ENCODE measurements at places on chromosomes 11 and 22. TPM values are rescaled to one million over a fixed set of nuclear protein-coding genes. Genes with fewer than 3 reads are reported as not detected.
A peak's percentile ranks its signal among the peaks of the same experiment; 100 is the strongest.

GRCh38 chr11:68214173-68215086 lies 1.3 kb upstream of the KMT5B start:
- H3K4me1 ChIP-seq = peaks cover 8% of the 10 kb centered on the region
- DNase-seq = no peak
- no peaks in the 10 kb centered on the region for H3K36me3 ChIP-seq
- peak overlapping the region; percentile 75 for H3K27ac ChIP-seq
- peak overlapping the region; percentile 63 for H3K4me3 ChIP-seq

- H3K4me1 ChIP-seq = no peaks in the 10 kb centered on the region
- DNase-seq = no peak
- H3K27me3 ChIP-seq = 0 out of 2 replicates have a peak, but pooled peaks cover 5% of the 10 kb centered on the region
- H3K36me3 ChIP-seq = no peaks in the 10 kb centered on the region
- H3K27ac ChIP-seq = no peak overlapping the region
These were observed 5.1 kb upstream of the IGSF9B start for GRCh38 chr11:133961890-133962289.

DNA sequence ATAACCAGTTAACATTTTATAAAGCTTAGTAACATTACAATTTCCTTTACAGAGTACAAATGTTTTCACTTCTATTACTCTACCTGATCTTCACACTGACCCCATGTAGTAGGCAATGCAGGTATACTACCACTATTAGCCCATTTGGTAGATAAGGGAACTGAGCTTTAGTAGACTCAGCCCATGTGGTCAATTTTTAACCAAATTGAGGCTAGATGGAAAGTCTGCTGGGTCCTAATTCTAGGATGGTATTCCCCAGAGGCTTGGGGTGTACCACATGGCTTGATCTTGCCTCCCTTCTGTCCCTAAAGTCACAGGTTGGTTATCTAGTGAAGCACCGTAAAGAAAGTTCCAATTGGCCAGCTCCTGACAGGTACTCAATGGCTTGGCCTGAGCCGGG lies 48.2 kb downstream of the NRXN2 start:
- no peak overlapping the region for H3K27ac ChIP-seq
- no peak for DNase-seq
- H3K4me3 ChIP-seq = no peak overlapping the region
- peaks cover 8% of the 10 kb centered on the region for H3K4me1 ChIP-seq
- H3K27me3 ChIP-seq = peaks cover 12% of the 10 kb centered on the region

- no peaks in the 10 kb centered on the region for H3K27me3 ChIP-seq
- no peaks in the 10 kb centered on the region for H3K36me3 ChIP-seq
- H3K4me3 ChIP-seq = no peak overlapping the region
These were observed 579.3 kb downstream of the BUD13 start for GRCh38 chr11:116193321-116194131.

- peaks cover 56% of the 10 kb centered on the region for H3K36me3 ChIP-seq
- no peaks in the 10 kb centered on the region for H3K4me1 ChIP-seq
- no peak for DNase-seq
- H3K4me3 ChIP-seq = no peak overlapping the region
These were observed 80.1 kb downstream of the C2CD3 start for GRCh38 chr11:74090701-74091100.

DNA sequence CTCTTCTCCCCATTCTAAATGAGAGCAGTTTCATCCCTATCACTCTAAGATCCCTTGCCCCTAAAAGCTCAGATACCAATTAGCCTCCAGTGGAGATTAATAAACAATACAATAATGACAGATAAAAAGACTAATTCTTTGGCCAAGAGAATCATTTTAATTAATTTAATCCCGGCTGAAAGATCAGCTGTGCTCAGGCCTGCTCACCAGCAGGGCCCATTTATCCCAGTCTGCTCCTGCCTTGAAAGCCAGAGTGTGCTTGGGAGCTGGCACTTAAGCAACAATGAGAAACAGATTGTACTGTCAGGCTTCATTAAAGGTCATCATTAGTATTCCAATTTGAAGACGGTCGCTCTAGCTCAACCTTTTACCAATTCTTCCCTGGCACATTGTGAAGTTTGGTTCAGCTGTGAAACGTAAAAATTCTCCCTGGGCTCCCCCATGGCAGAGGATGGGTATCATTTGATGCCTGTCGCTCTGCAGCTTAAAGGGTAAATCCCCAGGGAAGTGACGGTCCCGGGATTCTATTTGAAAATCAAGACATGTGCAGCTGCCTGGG lies 36.1 kb upstream of the HTATIP2 start:
- H3K27me3 ChIP-seq = no peaks in the 10 kb centered on the region
- no peaks in the 10 kb centered on the region for H3K36me3 ChIP-seq
- no peak overlapping the region for H3K27ac ChIP-seq
- H3K4me3 ChIP-seq = no peak overlapping the region
- DNase-seq = no peak

DNA sequence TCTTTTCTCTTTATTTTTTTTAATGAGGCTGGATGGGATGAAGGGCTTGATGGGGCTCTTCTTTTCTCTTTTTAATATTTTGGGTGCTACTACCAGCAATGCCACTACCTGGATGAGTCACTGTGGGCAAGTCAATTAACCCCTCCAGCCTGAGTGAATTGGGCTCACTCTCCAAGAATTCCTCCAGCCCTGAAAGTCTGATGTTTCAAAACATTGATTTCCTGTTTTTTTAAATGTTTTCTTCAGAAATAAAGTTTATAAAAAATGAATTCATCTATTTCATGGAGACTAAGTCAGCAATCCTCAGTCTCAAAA lies 812 bp upstream of the OR5A2 start:
- DNase-seq = no peak
- H3K27me3 ChIP-seq = no peaks in the 10 kb centered on the region
- no peaks in the 10 kb centered on the region for H3K4me1 ChIP-seq
- H3K36me3 ChIP-seq = no peaks in the 10 kb centered on the region

GRCh38 chr22:38865201-38866023 lies 6.6 kb downstream of the CBX6 start:
- H3K27ac ChIP-seq = no peak overlapping the region
- peaks cover under 1% of the 10 kb centered on the region for H3K4me1 ChIP-seq
- H3K36me3 ChIP-seq = peaks cover 2% of the 10 kb centered on the region
- H3K27me3 ChIP-seq = no peaks in the 10 kb centered on the region
- no peak overlapping the region for H3K4me3 ChIP-seq

DNA sequence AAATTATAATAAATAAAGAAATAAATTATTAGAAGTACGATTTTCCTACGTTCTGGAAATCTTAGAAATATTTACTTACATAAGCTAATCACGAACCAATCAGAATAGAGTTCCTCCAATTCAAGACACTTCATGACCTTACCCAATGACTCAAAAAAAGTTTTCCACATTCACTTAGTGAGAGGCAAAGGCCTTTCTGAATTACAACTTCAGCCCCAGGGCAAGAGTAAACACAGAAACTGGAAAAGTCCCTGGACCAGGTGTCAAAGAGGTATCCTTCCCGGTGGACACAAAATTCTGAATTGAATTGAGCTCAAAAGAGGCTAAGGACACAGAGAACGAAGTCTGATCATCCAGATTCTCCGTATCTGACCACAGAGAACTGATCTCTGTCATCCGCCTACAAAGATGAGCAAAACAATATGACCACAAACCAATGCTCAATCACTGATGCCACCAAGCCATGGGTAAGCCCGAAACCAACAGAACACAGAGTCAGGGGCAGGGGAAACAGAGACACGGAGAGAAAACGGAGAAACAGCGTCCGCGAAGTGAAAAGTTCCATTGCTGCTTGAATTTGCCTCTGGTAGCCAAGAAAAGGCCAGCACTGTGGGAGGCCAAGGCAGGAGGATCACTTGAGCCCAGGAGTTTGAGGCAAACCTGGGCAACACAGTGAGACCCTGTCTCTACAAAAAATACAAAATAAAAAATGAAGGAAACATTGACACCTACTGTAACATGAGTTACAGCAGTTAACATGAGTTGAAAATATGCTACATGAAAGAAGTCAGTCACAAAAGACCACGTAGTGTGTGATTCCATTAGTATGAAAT lies 6.8 kb downstream of the BID start:
- no peak overlapping the region for H3K4me3 ChIP-seq
- H3K36me3 ChIP-seq = no peaks in the 10 kb centered on the region
- H3K27me3 ChIP-seq = no peaks in the 10 kb centered on the region
- H3K4me1 ChIP-seq = peaks cover 5% of the 10 kb centered on the region
- H3K27ac ChIP-seq = no peak overlapping the region

DNA sequence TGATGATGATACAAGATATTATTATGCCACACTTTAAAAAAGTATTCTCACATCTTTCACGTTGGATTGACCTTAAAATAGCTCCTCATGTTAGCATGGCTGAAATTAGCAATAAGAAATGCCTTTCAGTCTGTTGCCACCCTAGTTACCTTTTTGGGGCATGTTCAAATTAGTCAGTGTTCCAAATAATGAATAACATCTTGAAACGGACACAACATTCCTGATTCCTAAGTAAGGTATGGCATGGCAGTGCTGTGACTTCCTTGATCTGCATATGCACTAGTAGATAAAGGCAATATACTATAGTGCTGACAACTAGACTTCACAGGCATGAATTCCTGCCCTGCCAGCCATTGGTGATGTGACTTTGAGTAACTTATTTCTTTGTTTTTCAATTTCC lies 914.5 kb downstream of the METTL15 start:
- no peak overlapping the region for H3K27ac ChIP-seq
- no peak for DNase-seq
- H3K4me3 ChIP-seq = no peak overlapping the region
- no peaks in the 10 kb centered on the region for H3K36me3 ChIP-seq
- H3K27me3 ChIP-seq = no peaks in the 10 kb centered on the region

GRCh38 chr22:50318698-50319411 lies 8.0 kb downstream of the DENND6B start:
- peak; percentile 9 for DNase-seq
- no peak overlapping the region for H3K27ac ChIP-seq
- H3K4me3 ChIP-seq = no peak overlapping the region
- H3K27me3 ChIP-seq = peaks cover 27% of the 10 kb centered on the region

GRCh38 chr22:42353883-42354727 lies 78.1 kb downstream of the NFAM1 start:
- H3K27me3 ChIP-seq = no peaks in the 10 kb centered on the region
- H3K4me3 ChIP-seq = no peak overlapping the region
- peak; percentile 52 for DNase-seq
- no peaks in the 10 kb centered on the region for H3K4me1 ChIP-seq
- no peak overlapping the region for H3K27ac ChIP-seq
- no peaks in the 10 kb centered on the region for H3K36me3 ChIP-seq

DNA sequence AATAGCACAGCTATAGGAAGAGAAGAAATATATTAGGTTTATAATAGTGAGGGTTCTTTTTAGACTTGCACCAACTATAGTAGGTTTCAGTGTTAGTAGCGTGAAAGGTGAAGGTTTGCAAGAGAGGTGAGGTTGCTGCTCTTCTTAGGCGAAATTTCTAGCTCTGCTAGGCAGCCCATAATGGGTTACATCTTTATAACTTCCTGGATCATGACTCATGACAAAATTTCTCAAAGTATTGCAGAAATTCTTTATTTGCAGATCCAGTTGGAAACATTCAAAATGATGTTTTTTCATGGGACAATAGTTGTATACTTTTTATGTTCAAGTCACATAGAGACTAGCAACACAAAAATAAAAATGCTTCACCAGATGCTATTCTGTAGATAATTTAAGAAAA lies 260.0 kb downstream of the SOX6 start:
- peaks cover 3% of the 10 kb centered on the region for H3K4me1 ChIP-seq
- H3K36me3 ChIP-seq = no peaks in the 10 kb centered on the region
- H3K27me3 ChIP-seq = no peaks in the 10 kb centered on the region
- no peak overlapping the region for H3K4me3 ChIP-seq
- no peak for DNase-seq
- no peak overlapping the region for H3K27ac ChIP-seq

GRCh38 chr11:10118865-10119264 lies 175.2 kb downstream of the SBF2 start:
- H3K27me3 ChIP-seq = no peaks in the 10 kb centered on the region
- H3K4me1 ChIP-seq = no peaks in the 10 kb centered on the region
- H3K4me3 ChIP-seq = no peak overlapping the region
- H3K36me3 ChIP-seq = no peaks in the 10 kb centered on the region
- H3K27ac ChIP-seq = no peak overlapping the region
- DNase-seq = no peak

GRCh38 chr11:75896843-75897419 lies 81.9 kb downstream of the UVRAG start:
- H3K27me3 ChIP-seq = no peaks in the 10 kb centered on the region
- DNase-seq = no peak
- H3K27ac ChIP-seq = no peak overlapping the region
- no peak overlapping the region for H3K4me3 ChIP-seq
- peaks cover 2% of the 10 kb centered on the region for H3K36me3 ChIP-seq

DNA sequence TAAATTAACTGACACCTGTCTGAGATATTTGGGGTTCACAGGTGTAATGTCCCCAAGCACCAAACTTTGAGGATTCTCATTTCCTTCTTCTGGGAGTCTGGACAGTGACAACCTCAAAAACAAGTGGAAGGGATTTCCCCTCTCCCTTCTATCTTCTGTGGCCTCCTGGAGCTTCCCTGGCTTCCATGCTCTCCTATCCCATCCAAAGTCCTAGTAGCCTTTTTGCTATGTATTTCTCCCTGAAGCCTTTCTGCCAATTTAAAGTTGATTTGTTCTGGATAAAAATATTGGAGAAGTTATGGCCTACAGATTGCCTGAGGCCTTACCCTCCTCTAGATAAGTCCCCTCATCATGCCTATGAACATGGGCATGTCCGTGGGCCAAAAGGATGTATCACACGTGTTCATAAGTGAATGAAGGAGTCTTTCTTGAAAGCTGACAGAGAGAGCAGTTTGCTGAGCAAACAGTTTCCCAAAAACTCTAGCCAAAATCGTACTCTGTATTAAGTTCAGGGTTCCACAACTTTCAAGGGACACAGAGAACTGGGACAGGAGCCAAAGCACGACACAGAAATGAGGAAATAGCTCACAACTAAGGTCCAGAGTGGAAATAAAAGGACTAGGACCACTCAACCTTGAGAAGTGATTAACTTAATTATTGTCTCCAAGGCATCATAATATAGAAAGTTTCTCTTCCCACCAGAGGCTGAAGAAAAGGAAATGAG lies 6.7 kb downstream of the HEPACAM start:
- DNase-seq = no peak
- H3K36me3 ChIP-seq = no peaks in the 10 kb centered on the region
- no peak overlapping the region for H3K4me3 ChIP-seq
- no peaks in the 10 kb centered on the region for H3K4me1 ChIP-seq
- H3K27me3 ChIP-seq = no peaks in the 10 kb centered on the region

GRCh38 chr22:21602579-21602978 lies 27.2 kb downstream of the YDJC start:
- DNase-seq = no peak
- no peak overlapping the region for H3K4me3 ChIP-seq
- H3K4me1 ChIP-seq = no peaks in the 10 kb centered on the region
- H3K27me3 ChIP-seq = no peaks in the 10 kb centered on the region
- no peak overlapping the region for H3K27ac ChIP-seq

GRCh38 chr11:47426062-47426956 lies at the start of gene PSMC3:
PSMC3 (minus strand) TSS chr11:47426439; CDS start chr11:47426279, 160 bp downstream.
- H3K27ac ChIP-seq = peak within 1 kb of the TSS; percentile 96
- H3K36me3 ChIP-seq = peaks cover 29% of the 10 kb centered on the region
- peak; percentile 99 for DNase-seq
- peak within 1 kb of the TSS; percentile 90 for H3K4me3 ChIP-seq

- no peak overlapping the region for H3K4me3 ChIP-seq
- no peak overlapping the region for H3K27ac ChIP-seq
- H3K4me1 ChIP-seq = peaks cover 19% of the 10 kb centered on the region
- DNase-seq = no peak
- H3K36me3 ChIP-seq = no peaks in the 10 kb centered on the region
These were observed 338.4 kb downstream of the MN1 start for GRCh38 chr22:27463121-27463660.

The OR51B5 gene
- 0.28 TPM for total RNA-seq

The KRTAP5-1 gene
- total RNA-seq = not detected

The C1QTNF5 gene
- 0.85 TPM for total RNA-seq

The CD248 gene
- 0.45 TPM for total RNA-seq

The C11orf42 gene
- total RNA-seq = not detected

The SCUBE1 gene
- 13.7 TPM for total RNA-seq

The E2F8 gene
- 17.7 TPM for total RNA-seq

The DEPDC7 gene
- 18.3 TPM for total RNA-seq

The RTCB gene
- 91.8 TPM for total RNA-seq

The CATSPER1 gene
- 0.24 TPM for total RNA-seq
